ENCODE measurements at places on chromosomes 3 and 15.

DNA sequence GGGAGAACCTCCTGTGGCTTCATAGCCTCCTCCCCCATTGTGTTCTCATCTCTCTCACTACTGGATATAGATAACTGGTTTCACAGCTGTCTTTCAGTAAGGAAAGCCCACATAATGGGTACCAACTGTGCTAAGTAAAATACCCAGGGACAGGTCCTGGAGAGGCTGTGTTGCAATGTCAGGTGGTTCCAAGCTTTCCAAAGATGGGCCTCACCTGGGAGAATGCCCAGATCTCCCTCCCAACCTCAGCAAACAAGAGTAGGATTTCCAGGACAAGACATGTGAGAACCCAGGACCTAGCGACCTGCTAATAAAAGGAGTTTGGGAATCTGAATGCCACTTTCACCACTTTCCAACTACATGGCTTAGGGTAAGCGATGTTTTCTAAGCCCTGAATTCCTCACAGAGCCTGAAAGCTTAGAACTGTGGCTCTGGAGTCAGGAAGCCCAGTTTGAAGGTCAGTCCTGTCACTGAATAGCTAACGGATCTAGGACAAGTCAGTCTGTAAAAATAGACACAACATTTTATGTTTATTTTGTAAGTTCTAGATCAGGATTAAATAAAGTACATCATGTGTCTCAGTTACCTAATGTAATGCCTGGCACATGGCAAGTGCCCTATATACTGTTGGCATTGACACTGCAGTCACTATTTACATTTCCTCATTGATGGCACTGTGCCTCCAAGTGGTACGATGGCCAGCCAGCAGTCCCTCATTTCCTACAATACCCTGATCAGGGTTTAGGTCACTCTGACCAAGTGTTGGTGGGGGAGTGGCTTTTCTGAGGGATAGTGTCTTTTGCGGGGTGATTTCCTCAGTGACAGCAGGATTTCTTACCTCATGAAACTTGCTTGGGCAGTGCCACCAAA, 11.9 kb downstream of the CERS3 start:
- no peak for DNase-seq

DNA sequence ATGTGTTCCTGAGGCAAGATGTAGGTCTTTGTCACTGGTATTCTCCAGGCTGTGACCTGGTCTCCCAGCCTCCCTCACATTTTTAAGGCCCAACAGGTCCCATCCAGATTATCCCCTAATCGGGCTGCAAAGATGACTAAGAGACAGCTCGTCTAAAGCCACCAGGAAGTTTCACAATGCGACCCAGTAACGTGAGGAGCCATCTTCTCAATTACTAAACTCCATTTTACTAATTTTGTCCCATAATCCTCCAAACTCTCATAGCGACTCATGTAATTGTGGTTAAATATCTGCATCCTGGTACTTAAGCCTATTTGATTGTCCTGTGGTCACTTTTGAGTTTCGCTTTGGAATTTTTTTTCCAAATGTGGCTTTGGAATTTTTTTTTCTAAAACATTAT, 8.7 kb upstream of the PLA2G4F start:
- no peak for DNase-seq

DNA sequence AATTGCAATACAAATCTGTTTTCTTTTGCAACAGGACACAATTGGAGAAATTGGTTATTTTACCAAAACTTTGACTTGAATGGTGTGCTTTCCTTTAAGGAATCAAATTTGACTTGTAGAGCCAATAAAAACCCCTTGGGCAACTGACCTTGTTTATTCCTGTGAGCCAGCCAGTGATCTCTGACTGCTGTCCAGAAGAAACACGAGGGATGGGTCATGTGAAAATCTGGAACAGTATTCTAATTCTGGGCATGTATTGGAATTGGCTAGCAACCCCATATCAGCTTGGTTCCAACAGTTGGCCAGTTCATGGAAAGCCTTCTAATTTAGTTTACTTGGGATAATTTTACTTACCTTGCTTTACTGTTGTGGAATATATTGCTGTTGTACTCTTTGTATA, 19.1 kb upstream of the HHATL start:
- DNase-seq, result no peak

DNA sequence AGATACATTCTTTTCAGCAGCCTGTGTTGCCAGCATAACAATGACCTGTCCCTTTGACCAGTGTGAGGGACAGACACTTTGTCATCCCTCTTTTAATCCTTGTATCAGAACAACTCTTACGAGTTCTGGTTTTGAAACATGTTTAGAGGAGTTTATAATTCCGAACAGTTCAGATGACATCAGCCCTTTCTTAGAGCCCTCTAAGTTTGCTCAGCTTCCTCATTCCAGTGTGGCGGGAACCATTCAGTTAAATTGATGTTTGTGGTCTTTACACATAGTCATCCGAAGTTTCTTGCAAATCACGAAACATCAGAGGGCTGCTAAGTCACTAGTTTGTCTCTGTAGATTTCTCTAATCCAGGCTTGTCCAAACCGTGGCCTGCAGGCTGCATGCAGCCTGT, 102.5 kb downstream of the AKAP13 start:
- no peak for DNase-seq

DNA sequence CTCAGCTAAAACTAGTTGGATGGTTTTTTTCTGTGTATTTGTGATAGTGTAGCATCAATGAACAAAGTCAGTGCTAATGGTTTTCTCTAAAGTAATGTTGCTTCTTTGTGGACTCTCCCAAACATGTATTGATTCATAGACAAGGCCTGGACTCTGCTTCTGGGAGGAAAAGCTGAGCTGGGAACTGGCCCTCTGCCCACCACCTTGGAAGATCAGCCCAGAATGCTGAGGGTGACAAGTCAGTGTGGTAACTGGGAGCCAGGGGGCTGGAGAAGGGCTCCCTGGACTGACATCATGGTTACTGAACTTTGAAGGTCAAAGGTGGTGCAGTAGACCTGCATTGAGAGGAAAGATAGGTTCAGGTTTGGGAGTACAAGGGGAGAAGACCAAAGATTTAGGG, 3.0 kb downstream of the ARHGAP31 start:
- DNase-seq, result no peak

DNA sequence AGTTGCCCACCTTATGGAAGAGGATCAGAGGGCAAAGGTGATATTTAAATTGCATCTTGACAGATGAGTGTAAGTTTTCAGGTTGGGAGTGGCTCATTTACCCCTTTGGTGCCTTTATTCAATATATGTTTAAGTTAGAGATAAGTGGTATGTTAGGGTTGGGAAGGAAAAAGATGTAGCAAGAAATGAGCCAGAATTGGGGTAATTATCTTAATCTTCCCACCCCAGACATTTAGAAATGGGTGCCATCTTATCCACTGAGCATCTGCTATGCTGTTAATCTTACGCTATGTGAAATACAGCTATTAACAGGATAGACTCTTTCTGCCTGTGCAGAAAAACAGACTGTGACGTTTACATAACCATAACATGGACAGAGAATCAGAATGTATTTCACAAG, 6.3 kb downstream of the CMTM7 start:
- no peak for DNase-seq

GRCh38 chr3:130971208-130971607, 55.4 kb downstream of the ASTE1 start:
- no peak for DNase-seq

Measured in DMS53 (cell line).